ENCODE measurements at places on chromosomes 2 and 18.

GRCh38 chr2:105744909-105745853 is at the start of gene NCK2:
Gene NCK2 (plus strand): TSS chr2:105744912. CDS start chr2:105855064, 110,152 bp downstream.
- no peak for DNase-seq

DNA sequence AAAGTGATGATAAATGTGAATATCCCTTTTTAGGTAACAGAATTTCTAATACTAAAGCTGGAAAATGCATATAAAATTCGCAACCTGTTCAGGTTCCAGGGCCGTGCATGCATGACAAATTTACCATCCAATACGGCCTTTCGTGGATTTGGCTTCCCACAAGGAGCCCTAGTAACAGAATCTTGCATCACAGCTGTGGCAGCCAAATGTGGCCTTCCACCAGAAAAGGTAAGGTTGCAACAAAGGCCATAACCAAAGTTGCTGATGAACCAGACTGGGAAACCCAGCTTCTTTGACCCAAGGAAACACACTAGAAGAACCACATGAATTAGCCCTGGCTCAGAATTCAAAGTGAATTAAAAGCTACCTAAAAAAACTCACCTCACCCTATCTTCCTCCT is 49.6 kb upstream of the BZW1 start:
- no peak for DNase-seq

DNA sequence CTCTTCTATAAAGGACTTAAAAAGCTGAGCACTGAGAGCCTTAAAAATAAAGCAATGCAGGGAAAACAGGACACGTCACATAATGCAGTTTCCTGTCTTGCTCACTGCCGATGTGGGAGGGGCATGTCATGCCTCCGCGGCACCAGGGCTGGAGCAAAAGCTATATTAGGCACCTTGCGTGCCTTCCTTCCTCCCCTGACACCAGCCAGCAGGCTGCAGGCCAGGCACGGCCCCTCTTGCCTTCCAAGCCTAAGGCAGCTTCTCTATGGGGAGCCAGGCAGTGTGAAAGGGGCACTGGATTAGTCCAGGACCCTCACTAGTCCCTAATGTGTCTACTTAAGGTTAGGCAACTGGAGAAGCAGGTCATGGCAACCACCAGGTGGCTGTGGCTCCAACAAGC is 26.3 kb downstream of the MRPL35 start:
- no peak for DNase-seq

DNA sequence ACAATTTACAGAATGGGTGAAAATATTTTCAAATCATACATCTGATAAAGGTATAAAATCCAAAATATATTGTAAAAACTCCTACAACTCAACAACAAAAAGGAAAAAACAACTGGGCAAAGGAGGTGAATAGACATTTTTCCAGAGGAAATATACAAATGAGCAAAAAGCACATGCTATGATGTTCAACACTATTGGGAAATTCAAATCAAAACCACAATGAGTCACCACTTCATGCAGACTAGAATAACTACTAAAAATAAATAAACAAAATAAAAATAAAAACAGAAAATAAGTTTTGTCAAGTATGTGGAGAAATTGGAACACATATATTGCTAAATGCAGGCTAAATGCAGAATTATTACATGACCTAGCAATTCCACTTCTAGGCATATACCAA is 120.9 kb downstream of the FSIP2 start:
- no peak for DNase-seq

DNA sequence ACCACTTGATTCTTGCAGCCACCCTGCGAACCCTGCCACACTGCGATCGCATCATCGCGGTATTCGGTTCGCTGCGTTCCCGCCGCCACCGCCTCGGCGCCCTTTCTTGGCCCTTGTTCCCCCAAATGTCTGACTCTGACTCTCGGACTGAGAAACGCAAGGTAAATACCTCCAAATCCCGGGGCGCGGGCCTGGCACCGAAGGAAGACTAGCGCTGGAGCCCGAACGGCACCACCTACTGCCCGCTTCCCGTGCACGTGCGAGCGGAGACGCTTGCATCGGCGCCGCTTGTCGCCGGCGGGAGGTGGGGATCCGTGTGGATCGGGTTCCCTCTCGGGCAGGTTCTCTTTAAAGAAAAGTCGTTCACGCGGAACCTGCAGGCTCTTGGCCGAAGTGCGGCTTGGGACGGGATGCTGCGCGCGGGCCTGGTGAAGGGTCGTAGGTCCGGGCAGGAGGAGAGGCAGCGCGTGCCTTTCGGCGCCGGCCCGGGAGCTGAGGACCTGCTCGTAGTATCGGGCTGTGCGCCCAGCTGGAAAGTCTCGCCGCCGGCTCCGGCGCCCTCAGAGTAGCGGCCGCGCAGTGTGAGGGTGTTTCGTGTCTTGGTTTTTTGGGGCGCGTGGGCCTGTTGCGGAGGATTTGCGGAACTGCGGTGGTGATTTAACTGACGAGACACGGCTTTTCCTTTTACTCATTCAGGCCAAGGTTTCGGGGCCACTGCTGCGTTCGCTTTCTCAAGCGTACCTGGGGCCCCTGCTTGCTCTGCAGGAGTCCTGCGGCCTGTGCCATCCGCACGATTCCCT is 514 bp downstream of the BCL2L11 start:
- DNase-seq: peak; percentile 43

GRCh38 chr18:26764177-26764576 is 101.3 kb downstream of the AQP4 start:
- DNase-seq: no peak

- no peak for DNase-seq
Observed at GRCh38 chr2:12686708-12687283, 29.9 kb upstream of the TRIB2 start.

DNA sequence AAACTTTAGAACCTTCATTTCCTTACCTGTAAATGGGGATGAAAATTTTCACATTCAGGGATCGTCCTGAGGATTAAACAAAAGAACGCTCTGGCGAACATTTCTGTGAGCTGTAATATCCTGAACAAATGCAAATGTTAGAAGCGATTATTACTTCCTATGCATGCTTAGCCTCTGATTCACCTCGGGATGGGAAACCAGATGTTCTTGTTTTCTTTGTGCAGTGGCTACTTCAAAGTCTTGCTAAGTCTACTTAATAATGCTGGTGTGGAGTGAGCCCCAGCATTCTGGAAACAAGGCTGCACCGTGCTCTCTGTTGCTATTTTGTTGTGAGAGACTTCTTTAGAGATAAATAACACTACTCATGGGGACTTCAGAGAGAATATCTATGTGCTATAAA is 119.1 kb upstream of the PELI1 start:
- peak; percentile 43 for DNase-seq

- peak; percentile 92 for DNase-seq
Observed at GRCh38 chr18:8367217-8367988, 241.8 kb upstream of the RAB12 start.

- DNase-seq: no peak
Observed at GRCh38 chr18:44518091-44518615, 162.5 kb upstream of the SETBP1 start.

DNA sequence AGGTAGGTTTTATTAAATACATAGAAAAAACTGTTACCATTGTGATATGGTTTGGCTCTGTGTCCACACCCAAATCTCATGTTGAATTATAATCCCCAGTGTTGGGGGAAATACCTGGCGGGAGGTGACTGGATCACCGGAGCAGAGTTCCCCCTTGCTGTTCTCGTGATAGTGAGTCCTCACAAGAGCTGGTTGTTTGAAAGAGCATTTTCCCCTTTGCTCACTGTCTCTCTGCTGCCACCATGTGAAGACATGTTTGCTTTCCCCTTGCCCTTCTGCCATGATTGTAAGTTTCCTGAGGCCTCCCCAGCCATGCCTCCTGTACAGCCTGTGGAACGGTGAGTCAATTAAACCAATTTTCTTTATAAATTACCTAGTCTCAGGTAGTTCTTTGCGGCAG is 352.7 kb upstream of the SLC39A10 start:
- no peak for DNase-seq

GRCh38 chr2:210072922-210073509 is 70.6 kb downstream of the RPE start:
- no peak for DNase-seq

DNA sequence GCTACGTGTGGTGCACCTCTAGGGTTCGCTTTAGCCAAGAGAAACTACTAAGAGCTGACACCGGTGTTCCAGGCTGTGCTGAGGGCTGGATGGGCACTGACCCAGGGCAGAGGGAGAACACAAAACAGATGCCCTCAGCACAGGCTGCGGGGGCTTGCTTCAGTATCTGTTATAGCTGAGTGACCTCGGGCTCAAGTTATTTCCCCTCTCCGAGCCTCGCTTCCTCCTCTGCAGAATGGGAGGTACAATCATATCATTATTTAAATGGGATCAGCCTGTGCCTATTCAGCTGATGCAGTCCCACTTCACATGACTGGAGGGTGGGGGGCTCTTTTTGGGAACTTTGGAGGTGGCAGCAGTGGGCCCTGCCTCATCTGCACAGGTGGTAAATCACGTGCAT is 156.1 kb upstream of the APCDD1 start:
- DNase-seq: no peak

DNA sequence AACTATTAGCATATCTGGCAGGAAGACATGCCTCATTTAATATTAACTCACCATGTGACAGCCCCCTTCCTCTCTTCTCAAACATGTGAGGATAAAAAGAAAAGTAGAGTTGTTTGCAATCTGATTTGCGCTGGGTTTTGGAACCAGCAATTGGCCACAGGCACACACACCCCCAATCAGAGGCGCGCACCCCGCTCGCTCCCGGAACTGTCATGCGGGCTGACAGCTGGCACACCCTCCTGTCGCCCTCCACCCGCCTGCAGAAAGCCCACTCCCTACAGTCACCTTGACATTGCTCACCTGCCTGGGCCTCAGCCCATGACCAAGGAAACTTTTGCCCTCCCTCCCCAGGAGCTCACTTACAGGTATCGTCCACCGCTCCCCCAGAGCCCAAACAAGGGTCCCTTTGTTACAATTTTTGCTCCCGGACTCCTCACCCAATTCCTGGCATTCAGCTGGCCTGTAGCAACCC is 1.1 kb downstream of the COBLL1 start:
- DNase-seq: peak; percentile 14

- no peak for DNase-seq
Observed at GRCh38 chr2:176178757-176179295, 9.6 kb upstream of the HOXD1 start.

DNA sequence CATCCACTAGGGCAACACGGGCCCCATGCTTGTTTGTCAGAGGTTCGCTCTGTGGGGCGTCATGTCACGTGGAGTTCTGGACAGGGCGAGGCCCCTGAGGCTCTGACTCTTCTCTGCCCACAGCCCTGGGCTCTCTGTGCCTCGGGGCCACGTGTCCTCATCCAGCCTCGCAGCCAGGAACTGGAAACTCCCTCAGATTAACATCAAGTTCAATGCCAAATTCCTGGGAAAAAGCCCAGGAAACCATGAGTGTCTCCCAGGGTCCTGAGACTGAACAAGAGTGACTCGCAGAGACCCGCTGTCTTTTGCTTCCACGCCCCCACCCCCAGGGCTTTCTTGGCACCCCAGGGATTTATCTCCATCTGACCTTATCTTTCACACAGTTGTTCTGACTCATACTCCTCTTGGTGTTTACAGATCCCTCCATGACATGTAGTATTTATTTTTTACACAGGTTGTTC is 174.0 kb upstream of the PIEZO2 start:
- DNase-seq: no peak

DNA sequence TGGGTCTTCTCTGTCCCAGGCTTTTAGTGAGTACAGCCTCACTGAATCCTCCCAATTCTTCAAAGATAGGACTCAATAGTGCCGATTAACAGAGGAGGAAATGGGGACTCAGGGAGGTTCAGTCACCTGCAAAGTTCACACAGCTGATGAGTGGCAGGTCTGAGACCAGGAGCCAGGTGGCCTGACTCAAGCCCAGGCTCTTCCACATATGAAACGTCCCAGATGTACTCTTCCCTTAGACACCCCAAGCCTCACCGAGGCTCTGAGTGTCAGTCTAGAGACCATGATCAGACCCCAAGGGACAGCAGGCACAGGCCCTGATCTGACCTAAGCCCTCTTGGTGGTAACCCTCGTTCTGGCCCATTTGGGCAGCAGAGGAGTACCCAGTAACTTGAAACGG is 115.2 kb downstream of the INHBB start:
- DNase-seq: no peak

DNA sequence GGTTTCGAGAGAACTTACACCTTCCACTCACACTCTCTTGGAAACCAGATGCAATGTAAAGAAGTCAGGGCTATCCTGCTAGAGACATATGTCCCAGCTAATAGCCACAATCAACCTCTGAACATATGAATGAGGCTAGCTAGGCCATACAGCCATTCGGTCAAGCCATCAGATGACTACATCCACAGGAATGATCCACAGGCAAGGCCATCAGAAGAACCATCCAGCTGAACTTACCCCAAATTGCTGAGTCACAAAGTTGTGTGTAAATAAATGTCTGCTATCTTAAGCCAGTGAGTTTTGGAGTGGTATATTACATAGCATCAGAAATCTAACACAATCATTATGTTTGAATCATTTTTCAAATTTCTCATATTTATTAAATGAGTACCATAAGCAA is 5.2 kb upstream of the SPAST start:
- DNase-seq: no peak

DNA sequence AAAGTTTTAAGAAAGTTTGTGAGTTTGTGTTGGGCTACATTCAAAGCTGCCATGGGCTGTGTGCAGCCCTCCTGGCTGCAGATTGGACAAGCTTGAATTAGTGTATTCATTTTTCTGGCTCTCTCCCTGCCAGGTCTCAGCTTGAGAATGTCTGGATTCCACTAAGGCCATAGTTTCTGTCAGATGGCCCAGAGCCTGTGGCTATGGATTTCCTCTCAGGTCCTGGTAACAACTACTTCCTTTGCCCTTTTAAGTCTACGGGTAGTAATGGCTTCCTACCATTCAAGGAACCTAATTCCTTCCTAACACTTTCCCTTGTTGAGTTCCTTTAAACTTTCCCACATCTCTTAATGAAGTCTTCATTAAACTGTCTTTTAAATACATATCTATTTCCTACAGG is 24.3 kb upstream of the PSMD14 start:
- no peak for DNase-seq

GRCh38 chr2:194750926-194751325 is 906.1 kb upstream of the SLC39A10 start:
- DNase-seq: no peak

- DNase-seq: no peak
Observed at GRCh38 chr18:26397019-26397418, 151.3 kb downstream of the KCTD1 start.

- DNase-seq: no peak
Observed at GRCh38 chr18:35026407-35027061, 14.7 kb upstream of the MAPRE2 start.

DNA sequence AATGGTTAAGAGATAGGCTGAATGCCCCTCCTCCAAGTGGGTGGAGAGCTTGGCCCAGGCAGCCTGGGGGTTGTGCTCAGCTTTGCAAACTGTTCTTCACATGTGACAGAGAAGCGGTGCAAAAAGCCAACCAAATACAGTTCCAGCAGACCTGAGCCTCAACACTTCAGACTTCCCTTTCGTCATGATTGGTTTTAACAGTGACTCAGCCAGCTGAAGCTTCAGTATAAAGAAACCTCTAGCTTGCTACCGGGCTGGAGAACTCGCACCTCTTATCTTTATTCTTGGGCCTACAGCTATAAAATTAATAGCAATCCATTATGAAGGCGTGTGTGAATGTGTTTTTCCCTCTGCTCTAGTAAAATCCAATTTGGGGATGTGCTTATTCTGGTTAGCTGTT is 20.0 kb downstream of the SETBP1 start:
- DNase-seq: no peak
